Activated T-cell treated with anti-CD3 and anti-CD28 coated beads, Interleukin-2, amount 50 U/mL, for 48 hours (primary cell): ENCODE measurements at places on chromosomes 11 and 22.

GRCh38 chr22:47408409-47408808 is 646.0 kb downstream of the TBC1D22A start:
- DNase-seq: no peak

GRCh38 chr22:43346521-43346929 is 3.4 kb upstream of the SCUBE1 start:
- DNase-seq: peak; percentile 74

GRCh38 chr11:43933608-43934551 is 8.6 kb upstream of the C11orf96 start:
- DNase-seq: no peak

GRCh38 chr11:15541079-15541478 is 426.4 kb downstream of the INSC start:
- no peak for DNase-seq

DNA sequence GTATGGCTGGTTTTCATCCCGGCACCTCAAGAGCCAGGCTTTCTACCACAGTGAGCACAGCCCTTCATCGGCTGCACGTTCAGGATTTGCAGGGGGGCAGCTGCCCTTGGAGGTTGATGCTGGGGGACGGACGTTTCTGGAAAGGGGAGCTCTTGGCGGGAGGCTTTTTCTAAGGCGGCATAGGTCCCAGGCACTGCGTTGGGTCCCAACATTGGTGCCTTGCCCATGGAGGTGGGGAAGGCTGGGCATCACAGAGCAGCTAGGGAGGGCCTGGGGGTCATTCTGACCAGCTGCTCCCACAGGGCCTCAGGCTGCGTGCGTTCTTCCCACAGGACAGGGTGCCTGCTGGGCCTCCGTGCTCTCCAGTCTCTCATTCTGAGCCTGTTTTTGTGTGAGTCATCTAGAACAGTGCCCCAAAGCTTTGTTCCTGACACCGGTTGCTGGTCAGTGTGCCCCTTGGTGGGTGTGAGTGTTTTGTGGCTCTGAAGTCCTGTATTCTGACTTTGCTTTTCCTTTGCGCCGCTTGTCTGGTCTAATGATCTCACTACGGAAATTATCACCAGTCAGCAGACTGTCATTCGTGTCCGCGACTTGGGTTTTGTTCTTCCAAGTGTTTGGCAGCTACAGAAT is 275.9 kb downstream of the TBC1D22A start:
- DNase-seq: no peak

GRCh38 chr22:29270475-29271271 is 2.6 kb downstream of the EWSR1 start:
- no peak for DNase-seq

- DNase-seq: no peak
Observed at GRCh38 chr11:68734111-68734510, 17.2 kb downstream of the TESMIN start.

GRCh38 chr11:44992181-44992582 is 41.5 kb upstream of the TP53I11 start:
- no peak for DNase-seq

DNA sequence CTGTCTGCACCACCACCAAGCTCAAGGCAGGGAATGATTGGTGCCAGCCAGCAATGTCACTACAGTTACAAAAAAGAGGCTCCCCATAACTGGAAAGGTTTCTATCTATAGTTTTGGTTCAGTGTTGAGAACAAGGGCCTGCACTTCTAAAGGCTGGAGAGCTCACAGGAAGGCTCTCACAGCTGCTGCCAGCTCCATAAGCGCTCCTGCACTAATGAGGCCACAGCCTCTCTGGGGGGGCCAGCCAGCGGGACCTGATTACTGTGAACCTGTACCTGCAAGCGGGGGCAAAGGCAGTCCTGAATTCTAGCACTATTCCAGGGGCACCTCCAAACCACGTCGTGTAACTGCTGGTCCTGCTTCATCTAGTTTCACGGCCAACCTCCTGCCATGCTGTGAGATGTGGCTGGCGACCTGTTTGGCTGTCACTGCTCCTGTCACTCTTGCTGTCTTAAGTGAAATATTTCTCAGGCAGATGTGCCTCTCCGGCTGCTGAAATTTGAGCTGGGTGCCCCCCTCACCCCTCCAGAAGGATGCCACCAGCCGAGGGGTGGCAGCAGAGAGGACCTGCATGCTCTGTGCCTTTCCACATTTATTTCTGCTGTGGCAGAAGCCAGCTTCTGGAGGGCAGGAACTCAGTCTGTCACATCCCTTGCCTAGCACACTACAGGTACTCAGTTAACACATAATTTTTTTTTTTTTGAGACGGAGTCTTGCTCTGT is 53.3 kb upstream of the ARFGAP3 start:
- no peak for DNase-seq

DNA sequence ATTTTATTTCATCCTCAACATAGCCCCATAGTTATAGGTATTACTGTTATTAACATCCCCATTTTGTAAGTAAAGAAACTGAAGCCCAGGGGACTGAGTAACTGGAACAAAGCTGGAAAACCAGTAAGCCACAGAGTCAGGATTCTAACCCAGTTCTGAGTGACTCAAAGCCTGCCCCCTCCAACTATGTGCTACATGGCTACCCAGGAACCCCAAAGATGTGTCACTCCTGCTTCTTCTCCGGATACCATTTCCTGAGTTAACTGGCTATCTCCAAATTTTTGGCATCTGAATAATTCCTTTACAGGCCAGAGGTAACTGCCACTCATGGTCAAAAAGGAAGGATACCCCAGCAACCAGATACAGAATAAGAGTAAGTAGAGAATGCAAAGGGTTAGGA is 43.6 kb downstream of the TENM4 start:
- no peak for DNase-seq

DNA sequence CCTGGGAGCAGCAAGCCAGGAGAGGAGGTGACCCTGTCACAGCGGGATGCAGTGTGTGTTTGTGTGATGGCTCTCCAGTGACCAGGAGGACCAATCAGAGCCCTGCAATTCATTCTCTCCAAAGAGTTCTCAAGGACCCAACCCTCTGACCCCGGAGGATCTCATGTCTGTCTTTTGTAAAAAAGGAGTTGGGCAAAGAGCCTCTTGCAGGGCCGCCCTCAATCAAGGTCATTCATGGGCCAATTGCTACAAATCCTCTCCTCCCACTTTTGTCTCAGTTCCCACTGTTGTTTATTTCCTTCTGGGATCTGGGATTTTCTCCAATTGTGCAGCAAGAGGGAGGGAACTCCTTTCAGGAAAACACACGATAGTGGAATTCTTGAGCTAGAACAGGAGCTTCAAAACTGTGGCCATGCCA is 4.0 kb downstream of the TECTA start:
- no peak for DNase-seq

GRCh38 chr11:63510360-63511047 is 4.6 kb downstream of the LGALS12 start:
- no peak for DNase-seq

DNA sequence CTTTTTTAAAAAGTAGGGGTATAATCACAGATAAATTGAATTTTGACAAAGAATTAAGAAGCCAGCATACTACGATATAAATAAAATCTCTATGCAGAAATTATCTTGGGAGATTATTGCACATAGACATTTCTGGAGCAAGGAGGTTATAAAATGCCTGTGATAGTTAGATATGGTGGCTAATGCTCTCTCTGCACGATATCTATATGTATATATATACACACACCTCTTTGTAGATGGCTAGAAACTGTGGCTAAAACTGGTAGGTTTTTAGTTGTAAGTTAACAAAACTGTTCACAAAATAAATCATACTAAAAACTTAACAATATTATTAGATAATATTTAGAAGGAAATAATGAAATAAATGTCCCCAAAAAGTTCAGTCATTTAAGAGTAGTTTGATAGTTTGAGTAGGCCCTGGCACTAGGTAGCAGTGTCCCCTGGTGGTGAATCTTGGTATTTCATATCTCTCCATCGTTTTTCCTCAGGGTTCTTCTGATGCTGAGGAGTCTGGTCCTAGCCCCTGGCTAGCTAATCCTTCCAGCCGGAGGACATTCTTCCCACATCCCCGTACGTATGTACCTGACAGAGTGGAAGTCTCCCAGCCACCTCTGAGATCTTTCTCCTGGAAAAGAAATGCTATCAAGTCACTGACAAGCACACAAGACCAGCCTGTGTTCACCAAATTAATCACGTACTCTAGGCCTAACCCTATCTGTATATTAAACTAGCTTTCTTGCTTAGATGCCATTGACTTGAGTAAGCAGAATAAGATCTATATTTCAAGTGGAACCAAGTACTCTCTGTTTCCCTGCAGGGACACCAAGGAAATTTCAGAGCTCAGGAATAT is 32.2 kb downstream of the ART5 start:
- DNase-seq: peak; percentile 28

DNA sequence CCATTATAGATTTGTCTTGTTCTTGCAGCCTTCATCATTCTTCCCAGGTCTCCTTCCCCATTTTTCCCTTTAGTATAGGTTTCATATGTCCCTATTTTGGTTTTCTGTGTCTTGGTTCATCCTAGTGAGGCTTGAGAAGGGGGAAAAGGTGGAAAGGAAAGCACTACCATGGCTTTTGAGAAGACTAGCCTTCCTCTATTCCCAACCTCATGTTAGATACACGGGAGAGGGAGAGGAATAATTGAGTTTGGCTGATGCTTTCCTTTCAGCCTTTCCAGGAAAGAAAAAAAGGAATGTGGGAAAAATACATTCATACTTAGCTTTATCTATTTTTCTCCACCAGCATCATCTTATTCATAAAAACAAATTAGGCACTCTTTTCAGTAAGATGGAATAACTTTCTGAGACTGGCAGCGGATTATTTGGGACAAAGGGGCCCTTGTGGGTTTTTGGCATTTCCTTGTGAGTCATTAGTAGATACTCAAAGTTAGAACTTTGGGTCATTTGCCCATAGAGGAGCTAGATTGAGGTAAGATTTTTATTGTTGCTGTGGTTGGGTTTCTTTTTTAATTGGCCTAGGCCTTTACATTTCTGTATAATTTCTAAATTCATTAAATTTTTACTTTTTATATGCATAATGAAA is 23.8 kb downstream of the CAPRIN1 start:
- no peak for DNase-seq

DNA sequence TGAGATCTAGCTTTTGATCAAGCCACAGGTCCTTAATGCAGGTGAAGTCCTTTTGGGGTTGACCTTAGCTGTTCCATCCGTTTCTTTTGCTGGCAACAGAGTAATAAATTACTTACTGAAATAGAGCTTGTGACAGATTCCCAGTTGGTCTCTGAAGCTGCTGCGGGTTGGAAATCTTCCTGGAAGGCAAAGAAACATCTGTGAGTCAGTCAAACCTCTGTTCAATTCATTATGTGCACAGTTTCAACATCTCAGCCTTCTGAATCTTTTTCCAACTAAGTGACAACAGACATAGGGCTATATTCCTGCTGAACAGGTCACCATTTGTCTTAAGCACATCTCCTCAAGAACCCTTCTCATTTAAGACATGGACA is 88.9 kb upstream of the DDI1 start:
- DNase-seq: no peak

GRCh38 chr11:83909579-83910534 is 623.7 kb upstream of the CCDC90B start:
- DNase-seq: no peak

GRCh38 chr11:95922099-95922498 is 1.8 kb downstream of the MTMR2 start:
- no peak for DNase-seq

DNA sequence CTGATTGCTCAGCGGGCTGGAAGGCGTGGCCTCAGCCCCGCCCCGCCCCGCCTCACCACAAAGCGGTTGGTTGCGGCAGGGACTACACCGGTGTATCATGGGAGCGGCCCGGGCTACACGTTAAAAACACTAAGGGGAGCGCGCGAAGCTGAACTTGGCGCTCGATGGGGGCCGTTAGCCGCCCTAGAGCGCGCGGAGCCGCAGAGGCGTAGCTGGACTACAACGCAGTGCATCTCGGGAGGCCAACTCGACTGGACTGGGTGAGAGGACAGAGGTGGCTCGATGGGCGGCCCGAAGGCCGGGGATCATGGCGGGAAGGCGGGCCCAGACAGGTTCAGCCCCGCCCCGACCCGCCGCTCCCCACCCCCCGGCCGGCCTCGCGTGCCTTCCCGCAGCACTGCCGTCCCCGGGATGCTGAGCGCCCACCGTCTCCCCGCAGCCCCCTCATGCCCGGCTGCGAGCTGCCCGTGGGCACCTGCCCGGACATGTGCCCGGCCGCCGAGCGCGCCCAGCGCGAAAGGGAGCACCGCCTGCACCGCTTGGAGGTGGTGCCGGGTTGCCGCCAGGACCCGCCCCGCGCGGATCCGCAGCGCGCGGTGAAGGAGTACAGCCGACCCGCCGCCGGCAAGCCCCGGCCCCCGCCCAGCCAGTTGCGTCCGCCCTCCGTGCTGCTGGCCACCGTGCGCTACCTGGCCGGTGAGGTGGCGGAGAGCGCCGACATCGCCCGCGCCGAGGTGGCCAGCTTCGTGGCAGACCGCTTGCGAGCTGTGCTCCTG is at the start of gene SAC3D1:
Gene SAC3D1 (plus strand): TSS at position 364 of the 776 bp plus-strand sequence. CDS start 83 bp downstream, at position 447.
- DNase-seq: peak; percentile 93

DNA sequence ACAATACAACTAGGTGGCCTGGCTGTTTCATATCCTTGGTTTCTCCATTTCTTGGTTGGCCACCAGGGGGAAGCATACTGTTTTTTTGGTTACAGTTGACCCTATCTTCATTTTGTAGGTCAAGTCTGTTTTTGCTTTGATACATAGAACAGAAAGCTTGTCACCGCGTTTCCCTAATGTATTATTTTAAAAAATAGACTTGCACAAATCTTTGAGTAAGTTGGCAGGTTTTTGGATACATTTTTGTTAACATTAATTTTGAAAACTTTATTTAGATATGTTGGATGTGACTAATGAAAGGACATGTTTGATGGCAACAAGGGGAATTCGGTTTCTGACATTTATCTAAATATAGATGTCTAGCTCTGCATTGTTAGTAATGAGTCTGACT is 3.0 kb downstream of the NCR3LG1 start:
- peak; percentile 63 for DNase-seq
